NCI-H526 treated with DMSO at 0.1 percent for 48 hours (cell line): ENCODE measurements at places on chromosomes 7 and 10.

DNA sequence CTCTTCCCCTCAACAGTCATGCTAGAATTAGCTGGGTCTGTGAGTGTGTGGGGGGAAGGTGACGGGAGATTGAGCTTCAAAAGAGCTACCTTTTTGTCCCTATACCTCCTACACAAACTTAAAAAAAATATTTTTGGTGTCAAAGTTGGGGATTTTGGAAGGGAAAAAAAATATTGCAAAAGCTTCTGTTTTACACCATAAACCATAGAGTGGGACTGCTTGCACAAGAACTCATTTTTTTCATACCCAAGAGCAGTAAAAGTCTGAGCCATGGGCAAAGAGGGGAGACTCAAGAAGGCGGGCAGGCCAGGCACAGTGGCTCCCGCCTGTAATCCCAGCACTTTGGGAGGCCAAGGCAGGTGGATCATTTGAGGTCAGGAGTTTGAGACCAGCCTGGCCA, 9.4 kb upstream of the ZDHHC4 start:
- DNase-seq, result no peak

GRCh38 chr10:73813333-73813732, 1.9 kb upstream of the NDST2 start:
- no peak for DNase-seq

DNA sequence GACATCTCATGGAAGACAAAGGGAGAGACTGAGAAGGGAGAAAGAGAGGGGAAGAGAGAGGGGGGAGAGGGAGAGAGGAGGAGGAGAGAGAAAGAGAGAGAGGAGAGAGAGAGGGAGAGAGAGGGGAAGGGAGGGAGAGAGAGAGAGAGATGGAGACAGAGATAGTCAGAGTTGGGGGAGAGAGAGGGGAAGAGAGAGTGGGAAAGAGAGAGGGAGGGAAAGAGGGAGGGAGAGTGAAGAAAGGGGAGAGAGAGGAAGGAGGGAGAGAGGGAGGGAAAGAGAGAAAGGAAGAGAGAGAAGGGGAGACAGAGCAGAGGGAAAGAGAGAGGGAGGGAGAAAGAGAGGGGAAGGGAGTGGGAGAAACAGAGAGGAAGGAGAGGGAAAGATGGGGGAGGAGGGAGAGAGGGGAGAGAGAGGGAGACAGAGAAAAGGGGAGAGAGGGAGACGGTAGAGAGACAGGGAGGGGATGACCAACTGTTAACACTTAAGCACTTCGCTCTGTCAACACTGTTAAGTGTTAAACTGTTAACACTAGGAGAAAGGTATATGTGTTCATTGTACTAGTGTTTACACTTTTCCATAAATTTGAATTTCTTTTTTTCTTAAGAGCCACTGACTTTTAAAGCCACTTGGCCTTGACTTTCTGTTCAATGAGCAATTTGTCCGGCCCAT, 21.8 kb upstream of the SDK1 start:
- peak; percentile 46 for DNase-seq

- no peak for DNase-seq
Observed at GRCh38 chr10:84825330-84825729, 496.9 kb downstream of the CCSER2 start.

DNA sequence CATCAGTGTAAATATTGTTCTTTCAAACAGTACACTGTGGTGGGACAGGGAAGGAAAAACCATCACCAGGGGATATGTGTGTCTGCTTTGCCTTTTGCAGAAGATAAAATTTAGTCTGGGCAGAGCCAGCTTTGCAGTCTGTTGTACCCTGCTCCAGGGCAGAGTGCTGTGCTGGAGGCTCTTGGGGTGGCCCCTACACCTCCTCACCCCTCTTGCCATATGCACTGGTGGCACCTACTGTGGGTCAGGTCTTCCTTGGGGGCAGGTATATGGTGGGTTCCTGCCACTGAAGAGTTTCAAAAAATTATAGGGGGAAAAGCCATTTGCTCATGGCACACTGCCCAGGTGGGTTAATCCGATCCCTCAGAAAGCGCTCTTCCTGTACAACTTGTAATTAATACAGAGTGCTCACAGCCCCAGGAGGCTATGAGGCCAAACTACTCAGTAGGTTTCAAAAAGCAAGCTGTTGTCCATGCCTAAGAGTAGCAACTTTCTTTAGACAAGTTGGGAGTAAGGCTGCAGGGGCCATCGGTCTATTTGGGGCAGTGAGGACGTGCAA, 112.7 kb upstream of the BMPER start:
- DNase-seq, result no peak

DNA sequence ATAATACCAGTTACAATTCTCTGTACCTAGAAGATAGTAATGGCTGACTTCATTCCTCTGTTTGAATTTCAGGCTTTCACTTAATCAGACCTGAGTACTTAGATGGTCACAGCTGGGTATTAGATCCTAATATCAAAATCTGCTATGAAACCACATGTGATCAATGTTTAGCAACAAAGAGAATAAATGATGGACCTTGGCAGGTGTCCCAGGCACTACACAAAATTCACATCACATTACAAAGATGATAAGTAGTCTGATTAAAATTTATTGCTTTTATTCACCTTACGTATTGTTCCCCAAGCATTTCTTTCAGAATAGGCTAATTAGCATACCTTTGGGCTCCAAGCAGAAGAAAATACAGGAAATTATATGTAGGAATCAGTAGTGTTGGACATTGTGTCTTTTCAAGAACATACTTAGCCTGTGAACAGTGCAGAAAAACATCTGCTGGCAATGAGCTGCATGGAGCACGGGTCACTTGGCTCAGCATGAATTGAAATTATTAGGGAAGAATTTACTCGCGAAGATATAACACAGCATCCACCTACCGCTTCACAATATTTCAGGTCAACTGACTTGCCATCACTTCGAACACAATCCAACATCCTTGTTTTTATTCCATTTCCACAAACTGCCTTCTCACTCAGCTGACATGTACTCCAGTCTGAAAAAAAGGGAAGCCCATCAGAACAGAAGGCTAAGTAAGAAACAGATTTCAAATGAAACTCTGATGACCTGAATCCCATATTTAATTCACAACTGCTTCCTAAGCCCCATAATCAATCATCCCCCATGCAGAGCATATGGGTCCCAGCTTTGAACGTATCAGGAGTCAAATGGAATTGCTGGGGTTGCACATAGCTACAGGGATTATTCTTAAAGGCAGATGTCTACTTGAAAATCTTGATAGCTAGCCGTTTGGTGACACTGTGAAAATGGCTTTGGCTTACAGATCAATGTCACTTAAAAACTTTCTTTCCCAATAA, 421.0 kb downstream of the THSD7A start:
- DNase-seq, result no peak

GRCh38 chr10:63675171-63675570, 154.0 kb downstream of the REEP3 start:
- no peak for DNase-seq

GRCh38 chr10:25842146-25842545, 91.9 kb upstream of the MYO3A start:
- DNase-seq, result peak; percentile 28

- DNase-seq, result no peak
Observed at GRCh38 chr10:84945791-84946190, 617.4 kb downstream of the CCSER2 start.

DNA sequence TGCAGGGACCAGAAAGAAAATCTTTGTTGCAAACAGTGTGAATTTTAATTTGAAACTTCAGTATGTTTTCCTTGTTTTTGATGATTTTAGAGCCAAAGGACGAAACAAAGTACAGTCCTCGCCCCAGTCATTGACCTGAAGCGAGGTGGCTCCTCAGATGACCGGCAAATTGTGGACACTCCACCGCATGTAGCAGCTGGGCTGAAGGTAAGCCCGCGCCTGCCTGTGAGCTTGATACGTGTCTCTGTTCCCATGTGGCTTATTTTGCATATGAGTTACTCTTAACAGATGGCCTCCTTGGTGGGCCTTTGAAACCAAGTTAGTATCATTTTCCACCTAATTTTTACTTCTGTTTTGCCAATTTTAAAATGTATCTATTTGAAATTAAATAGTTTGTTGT, 12.3 kb downstream of the RBM17 start:
- DNase-seq, result no peak

- DNase-seq, result no peak
Observed at GRCh38 chr7:84336303-84336702, 141.7 kb upstream of the SEMA3A start.

GRCh38 chr10:451021-451471, 238.4 kb downstream of the DIP2C start:
- no peak for DNase-seq

DNA sequence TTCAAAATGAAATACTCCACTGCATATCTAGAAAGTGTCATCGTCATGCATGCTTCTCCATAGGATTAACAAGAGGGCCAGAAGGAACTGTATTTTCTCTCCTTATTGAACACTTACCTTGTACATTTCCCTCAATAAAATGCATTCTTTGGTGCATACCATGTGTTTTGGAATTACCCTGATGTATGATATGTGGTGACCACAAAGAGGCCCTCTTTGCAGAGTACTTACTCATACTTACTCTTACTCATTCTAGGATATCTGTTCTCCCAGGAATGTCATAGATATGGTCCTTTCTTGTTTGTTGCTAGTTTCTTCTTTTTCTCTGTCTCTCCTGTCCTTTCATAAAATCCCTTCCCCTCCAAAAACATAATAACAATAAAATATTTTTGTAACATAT, 1087.1 kb upstream of the POT1 start:
- DNase-seq, result no peak

DNA sequence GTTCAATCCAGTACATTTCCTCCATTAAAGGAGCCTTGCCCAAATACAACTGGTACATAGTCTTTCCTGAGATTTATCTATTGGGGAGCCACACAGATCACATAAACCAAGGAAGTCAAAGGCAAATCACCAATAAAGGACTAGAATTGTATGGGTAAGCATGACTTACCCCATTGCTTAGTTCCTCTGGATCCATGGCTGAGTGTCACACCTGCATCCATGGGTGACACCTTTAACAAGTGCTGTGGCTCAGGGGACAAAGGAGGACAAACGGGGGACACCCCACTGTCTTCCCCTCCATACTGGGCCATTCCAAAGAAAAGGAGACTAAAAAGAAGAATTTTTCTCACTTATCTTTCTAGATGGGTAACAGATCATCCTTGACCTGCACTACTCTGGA, 30.4 kb downstream of the ZNF92 start:
- no peak for DNase-seq

DNA sequence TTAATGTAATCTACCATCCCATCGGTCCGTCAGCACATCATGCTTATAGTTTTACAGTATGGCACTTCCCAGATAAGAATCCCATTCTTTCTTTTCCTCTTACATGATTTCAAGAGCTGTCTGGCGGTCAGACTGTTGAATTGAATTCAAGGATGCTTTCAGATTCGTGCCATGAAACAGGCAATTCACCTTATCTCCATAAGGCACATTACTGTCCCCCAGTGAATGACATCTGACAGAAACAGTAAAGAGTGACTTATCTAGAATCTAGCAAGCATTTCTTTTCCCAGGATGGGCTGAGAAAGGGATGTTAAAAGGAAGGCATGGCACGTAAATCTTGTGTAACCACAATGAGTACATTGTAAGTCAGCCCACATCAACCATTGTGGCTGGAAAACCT, 61.1 kb upstream of the SEM1 start:
- no peak for DNase-seq

GRCh38 chr7:4067874-4068273, 614.2 kb upstream of the FOXK1 start:
- DNase-seq, result no peak
